Upper lobe of left lung (tissue), 6 donors: ENCODE measurements at places on chromosomes 16 and 17. TPM values are rescaled to one million over a fixed set of nuclear protein-coding genes. Genes with fewer than 3 reads are reported as not detected.

Gene NCBP3
- 30.0 TPM for total RNA-seq

Gene ASIC2
- not detected for total RNA-seq

Gene MXRA7
- 75.2 TPM for total RNA-seq

Gene FNDC8
- not detected for total RNA-seq

Gene CFAP97D1
- not detected for total RNA-seq

Gene RTN4RL1
- 6.3 TPM for total RNA-seq

Gene LRRC37B
- total RNA-seq = 16.0 TPM

Gene FZD2
- total RNA-seq = 6.1 TPM

Gene SMIM36
- total RNA-seq = not detected

Gene KREMEN2
- not detected for total RNA-seq

Gene KRTAP1-5
- not detected for total RNA-seq
